A172 (cell line): ENCODE measurements at places on chromosomes 7 and 10. TPM values are rescaled to one million over a fixed set of nuclear protein-coding genes. Genes with fewer than 3 reads are reported as not detected.

DNA sequence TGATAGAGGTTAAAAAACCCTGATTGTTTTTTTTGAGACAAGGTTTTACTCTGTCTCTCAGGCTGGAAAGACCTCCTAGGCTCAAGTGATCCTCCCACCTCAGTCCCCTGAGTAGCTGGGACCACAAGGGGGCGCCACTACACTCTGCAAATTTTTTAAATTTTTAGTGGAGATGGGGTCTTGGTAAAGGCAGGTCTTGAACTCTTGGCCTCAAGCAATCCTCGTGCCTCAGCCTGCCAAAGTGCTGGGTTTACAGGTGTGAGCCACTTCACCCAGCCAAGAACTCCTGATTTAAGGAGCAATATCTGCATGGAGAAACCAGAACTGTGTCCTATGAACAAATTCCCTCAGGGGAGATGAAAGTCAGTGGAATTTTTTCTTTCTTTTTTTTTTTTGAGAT is 7.3 kb upstream of the KLHDC10 start:
- DNase-seq = peak; percentile 31

GFRA1 gene
- total RNA-seq = 21.3 and 38.0 TPM in 2 replicates

DNA sequence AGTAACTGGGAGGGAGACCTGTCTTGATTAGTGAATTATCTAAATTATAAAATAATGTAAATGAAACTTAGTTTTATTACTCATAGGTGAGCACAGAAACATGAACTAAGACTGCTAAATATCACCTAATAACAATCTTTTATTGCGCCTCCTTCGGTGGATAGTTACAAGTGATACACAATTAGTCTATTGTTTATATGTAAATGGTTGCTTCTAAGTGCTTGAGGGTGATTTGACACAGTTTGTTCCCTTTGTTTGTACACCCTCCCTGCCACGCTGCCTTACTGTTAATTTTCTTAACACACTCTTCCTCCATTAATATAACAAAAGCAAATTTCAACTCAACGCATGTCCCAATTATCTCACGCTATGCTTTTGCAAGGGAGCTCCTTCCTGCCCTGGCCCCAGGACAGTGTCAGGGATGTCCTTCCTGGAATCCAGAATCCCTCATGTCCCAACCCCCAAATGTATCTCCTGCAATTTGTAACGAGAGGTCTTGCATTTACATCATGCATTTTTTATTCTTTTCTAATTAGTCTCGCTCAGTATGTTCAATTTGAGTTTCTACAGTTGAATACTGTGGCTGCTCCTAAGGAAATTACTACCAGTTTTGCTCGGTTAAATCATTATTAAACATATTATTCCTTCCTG is 4.2 kb downstream of the NPSR1 start:
- DNase-seq = no peak

- no peak for DNase-seq
These were observed 24.3 kb downstream of the CTTNBP2 start for GRCh38 chr7:117848941-117849340.

DNA sequence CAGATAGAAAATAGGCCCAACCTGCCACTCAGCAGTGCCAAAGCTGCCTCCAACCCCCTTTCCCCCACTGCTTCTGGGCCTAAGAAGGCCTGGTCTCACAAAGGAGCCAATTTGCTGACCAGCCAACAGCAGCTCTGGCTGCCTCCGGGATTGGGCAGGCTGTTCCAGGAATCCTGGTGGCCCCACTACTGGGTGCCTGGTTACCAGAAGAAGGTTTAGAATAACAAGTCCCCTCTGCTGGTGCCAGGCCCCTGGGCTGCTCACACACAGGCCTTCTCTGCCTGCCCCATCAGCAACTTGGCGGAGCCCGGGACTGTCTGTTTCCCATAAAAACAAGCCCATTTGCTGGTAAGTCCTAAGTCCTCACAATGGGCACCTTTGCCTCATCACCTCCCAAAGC is 1.2 kb downstream of the PHKG1 start:
- DNase-seq = no peak

DNA sequence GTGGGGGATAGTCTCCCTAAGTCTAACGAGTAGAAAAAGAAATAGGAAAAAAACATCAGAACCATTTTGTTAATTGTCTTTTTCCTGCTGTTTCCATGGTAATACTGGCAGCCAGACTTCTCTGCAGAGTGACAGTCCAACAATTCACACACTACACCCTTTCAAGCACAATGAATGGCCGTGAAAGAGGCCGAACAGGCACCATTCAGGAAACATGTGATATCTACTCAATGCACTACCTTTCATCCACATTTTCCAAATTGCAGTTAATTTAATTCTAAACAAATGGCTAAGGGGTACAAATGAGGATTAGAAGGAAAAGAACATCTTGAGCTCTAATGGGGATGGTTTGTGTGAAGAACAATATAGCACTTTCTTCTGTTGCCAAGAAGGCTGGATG is 358.5 kb upstream of the ANKRD30A start:
- no peak for DNase-seq

CPA4 gene
- 387 and 495 TPM in 2 replicates for total RNA-seq

METTL2B gene
- 37.6 and 46.4 TPM in 2 replicates for total RNA-seq

TFPI2 gene
- 6.2 and 6.5 TPM in 2 replicates for total RNA-seq

GRCh38 chr10:90912174-90912573 is 8.7 kb downstream of the ANKRD1 start:
- no peak for DNase-seq

GRCh38 chr10:32239769-32240168 is 107.2 kb downstream of the EPC1 start:
- DNase-seq = peak; percentile 38

CCNY gene
- 44.4 and 49.9 TPM in 2 replicates for total RNA-seq

- peak; percentile 5 for DNase-seq
These were observed 14.3 kb downstream of the BPGM start for GRCh38 chr7:134660961-134661376.

GRCh38 chr7:106062521-106062931 is 49.6 kb downstream of the SYPL1 start:
- no peak for DNase-seq

NUTM2A gene
- total RNA-seq = 0.26 and 0.36 TPM in 2 replicates

DNA sequence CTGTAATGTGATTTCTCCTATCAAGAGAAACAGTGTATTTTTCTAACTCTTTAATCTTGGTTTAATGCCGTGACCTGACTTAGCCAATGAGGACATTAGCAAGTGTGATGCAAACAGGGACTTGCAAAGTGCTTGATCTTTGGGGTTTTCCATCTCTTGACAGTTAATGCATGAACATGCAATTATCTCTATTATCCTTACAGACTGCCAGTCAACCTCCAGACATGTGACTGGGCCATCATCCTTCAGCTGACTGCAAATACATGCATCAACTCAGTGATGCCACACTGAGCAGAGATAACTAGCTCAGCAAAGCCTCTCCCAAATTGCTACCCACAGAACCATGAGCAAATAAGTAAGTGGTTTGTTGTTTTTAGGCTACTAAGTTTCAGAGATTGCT is 409.6 kb downstream of the GPAM start:
- DNase-seq = no peak

DNA sequence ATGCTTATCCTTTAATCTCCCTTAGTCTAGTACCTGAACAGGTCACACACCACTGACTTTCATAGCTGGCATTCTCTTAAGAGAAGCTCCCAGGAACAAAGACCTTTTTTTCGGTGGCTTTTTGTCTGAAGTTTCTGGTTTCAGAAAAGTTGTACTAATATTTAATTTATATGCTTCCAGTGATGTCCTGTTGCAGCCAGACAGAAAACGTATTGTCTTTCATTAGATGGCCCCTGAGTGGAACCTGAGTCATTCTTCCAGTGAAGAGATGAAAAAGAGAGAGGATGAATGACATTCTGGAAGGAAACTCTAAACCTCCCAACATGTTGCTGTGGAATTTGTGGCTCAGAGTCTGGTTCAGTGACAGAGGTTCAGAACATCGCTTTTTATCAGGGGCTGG is 274.8 kb upstream of the TAC1 start:
- no peak for DNase-seq

DNA sequence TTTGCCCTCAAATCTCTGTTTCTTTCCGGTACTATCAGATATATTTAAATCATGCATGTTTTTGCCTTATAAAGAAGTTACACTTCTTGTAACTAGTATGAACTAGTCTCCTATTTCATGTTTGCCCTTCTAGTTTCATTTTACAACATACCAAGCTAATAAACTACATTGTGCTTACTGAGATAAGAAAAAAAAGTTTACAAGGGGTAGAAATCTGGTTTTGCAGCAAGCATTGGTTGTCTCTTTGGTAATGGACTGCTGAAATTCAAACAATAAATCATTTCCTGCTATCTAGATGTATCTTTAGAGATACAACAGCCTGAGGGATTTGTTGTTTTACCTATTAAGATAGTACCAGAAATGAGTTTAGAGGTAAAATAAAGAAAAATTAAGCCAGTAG is 18.8 kb downstream of the PTTG1IP2 start:
- DNase-seq = no peak

DNA sequence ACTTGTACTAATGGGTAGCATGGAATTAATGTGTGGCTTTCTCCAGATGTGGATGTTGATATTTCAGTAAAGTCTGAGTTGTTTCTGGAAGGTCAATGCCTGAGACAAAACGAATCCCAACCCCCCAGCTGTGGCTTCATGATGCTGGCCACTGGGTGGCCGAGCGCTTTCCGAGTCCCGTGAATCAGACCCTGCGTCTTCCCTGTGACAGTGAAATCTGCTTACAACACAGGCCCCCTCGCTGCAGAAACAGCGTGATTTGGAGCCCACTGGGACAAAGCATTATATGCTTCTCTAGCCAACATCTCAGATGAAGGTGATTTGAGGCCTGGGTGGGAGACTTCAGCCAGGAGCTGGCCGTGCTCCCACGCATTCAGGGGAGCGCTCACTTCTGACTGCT is 124.7 kb downstream of the WDR37 start:
- DNase-seq = no peak

CYP2C19 gene
- total RNA-seq = not detected in 2 replicates

ABCC2 gene
- total RNA-seq = 0.69 and 1.8 TPM in 2 replicates

SYT15 gene
- total RNA-seq = not detected in 2 replicates

CISD1 gene
- total RNA-seq = 31.9 and 71.3 TPM in 2 replicates

FLNC gene
- total RNA-seq = 23.1 and 33.3 TPM in 2 replicates

GRCh38 chr10:80196950-80197315 is 8.4 kb downstream of the ANXA11 start:
- no peak for DNase-seq

DNA sequence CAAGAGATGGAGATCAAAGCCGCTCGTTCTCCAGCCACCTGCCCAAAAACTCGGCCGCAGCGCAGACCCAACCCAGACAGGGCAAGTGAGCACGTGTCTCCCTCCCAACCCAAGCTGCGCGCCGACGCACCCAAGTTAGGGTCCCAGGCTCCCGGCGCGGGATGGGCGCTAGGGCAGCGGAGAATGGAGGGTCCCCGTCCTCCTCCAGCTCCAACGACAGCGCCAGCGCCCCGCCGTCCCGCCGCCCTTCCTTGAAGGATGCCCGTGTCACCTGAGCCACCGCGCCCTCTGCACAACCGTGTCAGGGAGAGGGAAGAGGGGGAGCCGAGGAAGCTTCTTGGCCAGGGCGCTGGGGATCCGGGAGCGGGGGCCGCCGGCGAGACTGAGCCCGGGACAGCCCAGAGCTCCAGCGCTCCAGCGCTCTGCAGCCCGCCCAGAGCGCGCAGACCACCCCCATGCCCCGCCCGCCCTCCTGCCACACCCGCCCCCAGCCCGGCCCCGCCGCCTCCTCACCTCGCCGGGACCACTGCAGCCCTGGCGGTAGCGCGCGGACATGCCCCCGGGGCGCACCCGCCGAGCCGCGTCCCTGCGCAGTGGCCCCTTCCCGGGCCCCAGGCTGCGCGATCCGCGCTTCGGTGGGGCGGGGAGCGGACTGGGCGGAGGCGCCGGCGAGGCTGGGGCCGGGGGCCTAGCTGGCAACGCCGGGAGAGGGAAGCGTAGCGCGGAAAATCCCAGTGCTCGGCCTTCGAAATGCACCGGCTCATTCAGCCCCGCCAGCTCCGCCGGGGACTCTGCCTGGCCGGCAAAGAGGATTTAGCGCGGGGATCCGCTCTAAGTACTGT is at the start of gene SLC16A12:
Gene SLC16A12, minus strand, starts transcription at position 424 of the 842 bp plus-strand sequence. CDS start 73,016 bp downstream, outside the sequence.
- no peak for DNase-seq

DNA sequence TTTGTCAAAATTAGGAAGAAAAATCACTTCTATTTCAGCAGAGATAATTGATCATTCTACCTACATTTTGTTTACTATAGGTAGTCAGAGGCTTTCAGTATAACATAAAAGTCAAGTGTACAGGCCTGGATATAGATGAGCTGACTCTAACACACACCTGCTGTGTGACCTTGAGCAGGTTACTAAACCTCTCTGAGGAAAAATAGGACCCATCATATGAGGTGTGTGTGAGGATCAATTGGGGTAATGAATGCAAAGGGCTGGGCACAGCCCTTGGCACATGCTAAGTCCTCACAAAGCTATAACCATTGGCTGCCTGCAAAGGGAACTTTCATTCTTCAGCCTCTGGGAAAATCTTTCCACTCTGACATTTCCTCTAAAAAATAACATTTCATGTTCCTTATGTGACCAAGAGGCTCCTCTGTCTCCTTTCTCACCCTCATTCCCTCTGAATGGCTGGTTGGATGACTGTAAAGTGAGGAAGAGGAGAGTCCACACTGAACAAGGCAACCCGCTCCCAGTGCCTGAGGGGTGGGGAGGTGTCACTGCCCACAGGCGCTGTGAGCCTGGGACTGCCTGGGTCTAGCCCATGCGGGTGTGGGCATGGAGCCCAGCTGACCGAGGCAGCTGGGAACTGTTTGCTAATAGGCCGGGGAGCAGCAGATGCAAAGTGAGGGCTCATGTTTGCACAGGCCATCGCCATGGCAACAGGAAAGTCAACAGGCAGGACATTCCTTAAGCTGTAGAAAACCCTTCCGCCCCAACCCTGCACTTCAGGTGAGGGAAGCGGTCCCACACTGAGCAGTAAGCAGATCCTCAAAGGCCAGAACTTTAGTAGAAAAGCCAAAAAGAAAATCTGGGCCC is 36.8 kb downstream of the MYOF start:
- peak; percentile 98 for DNase-seq

TMEM196 gene
- total RNA-seq = not detected in 2 replicates

CRYGN gene
- 1.2 TPM in 1 of 2 replicates, not detected in the other for total RNA-seq

DNA sequence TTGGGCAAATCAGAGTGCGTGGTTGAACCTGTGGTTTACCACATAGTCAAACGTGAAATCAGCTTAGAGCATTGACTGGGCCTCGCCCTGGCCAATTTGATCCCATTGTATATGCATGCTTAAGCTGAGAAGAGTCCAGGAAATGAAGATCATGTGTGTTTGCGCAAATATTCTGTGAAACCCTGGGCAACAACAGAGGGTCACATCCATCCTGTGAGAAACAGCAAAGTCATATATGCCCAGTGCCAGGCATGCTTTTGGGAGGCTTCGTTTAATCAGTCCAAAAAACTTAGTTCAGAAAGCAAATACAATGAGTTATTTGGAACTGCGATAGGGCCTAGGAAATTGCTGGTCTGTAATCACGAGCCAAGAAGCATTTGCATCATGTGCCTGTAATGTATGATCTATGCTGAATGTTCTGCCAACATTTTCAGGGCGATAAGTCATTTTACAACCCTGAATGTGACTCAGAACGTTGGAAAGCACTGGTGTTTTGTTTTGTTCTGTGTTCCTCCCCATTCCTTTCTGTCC is 412.1 kb upstream of the CELF2 start:
- no peak for DNase-seq

- no peak for DNase-seq
These were observed 8.2 kb upstream of the RET start for GRCh38 chr10:43068471-43069210.

CARD11 gene
- 16.9 and 23.0 TPM in 2 replicates for total RNA-seq
